Epithelial cell of esophagus (primary cell): ENCODE measurements at places on chromosomes 7 and 10.

DNA sequence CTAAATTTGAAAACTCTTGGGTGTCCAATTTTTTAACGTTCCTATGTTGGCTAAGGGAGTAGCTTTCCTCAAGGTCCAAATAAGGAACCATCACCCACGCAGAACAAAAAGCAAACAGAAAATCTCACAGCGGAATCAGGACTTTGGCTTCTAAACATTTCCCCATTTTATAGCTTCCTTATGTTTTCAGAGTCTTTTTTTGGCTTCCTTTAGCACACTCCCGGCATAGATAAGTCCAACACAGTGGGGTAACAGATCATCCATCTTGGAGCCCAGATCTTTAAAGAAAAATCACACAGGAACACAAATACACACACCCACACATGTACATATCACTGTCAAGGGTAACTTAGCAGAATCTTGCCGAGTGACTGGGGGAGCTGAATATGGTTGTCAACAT is 4.2 kb upstream of the TCF7L2 start:
- DNase-seq, result no peak

- DNase-seq, result peak; percentile 36
Measured at GRCh38 chr10:114045136-114046086, 1.7 kb downstream of the ADRB1 start.

DNA sequence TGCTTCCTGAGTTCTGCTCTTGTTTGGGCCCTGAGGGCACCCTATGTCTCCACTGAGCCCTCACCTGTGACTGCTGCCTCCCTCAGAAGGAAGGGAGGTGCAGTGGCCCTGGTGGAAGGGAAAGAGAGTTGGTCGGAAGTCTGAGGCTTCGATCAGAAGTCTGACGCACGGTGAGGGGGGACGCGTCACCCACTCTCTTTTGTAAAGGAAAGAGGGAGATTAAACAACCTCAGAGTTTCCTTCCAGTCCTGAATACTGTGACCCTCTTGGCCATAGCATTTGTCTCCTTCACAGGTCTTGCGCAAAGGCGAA is 31.4 kb upstream of the TRIM8 start:
- DNase-seq, result no peak

DNA sequence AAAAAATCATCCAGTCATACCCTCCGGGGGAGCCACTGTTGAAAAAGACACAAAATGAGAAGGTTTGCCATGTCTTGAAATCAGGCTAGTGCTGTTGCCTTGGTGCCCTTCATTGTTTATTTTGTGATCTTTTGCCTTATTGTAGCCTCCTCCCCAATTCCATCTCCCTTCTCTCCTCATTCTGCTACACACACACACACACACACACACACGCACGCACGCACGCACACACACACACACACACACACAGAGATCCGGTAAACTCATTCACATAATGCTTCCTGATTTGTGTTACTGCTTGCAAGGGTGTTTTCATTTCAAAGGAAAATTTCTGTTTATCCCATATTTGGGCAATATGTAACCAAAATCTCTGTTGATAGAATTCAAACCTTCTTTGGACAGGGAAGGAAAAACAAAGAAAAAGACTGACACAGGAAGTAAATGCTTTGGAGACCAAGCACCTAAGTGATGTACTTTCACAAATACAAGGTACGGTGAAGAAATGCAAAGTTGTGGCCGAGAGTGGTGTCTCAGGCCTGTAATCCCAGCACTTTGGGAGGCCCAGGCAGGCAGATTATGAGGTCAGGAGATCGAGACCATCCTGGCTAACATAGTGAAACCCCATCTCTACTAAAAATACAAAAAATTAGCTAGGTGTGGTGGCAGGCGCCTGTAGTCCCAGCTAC is 141.1 kb upstream of the CDK13 start:
- DNase-seq, result no peak

GRCh38 chr7:112896026-112896601 is 105.9 kb upstream of the TMEM168 start:
- no peak for DNase-seq

GRCh38 chr10:48307711-48308018 is 1.2 kb downstream of the MAPK8 start:
- DNase-seq, result no peak

DNA sequence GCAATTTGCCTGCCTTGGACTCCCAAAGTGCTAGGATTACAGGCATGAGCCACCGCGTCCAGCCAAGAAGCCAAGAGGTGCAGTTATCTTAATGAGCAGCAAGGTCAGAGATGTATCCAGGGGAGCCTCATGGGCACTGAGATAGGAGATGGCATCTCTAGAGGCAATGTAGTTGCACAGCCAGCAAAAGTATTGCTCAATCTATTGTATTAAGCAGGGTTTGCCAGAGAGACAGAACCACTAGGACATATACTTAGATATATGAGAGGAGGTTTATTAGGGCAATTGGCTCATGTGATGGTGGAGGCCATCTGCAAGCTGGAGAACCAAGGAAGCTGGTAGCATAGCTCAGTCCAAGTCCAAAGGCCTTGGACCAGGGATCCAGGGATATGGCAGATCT is 16.3 kb upstream of the VPS26A start:
- no peak for DNase-seq
